AG04450 (cell line): ENCODE measurements at places on chromosomes 5 and 9.

DNA sequence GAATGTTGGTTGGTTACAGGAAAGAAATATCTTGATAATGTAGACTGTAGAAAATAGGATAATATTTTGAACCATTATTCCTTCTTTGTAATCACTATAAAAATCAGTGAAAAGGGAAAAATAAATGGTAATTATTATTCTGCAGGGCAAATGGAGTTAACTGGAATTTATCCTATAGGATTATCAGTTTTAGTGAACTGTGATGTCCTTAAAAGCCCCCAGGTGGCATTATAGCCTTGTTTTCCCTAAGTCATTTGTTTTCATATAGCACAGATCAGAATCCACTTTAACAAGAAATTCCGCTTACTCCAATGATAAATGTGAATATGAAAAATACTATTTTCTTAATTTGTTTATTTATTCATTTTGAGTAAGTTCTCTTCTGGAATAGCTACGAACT lies 26.2 kb upstream of the WDR41 start:
- DNase-seq: no peak

DNA sequence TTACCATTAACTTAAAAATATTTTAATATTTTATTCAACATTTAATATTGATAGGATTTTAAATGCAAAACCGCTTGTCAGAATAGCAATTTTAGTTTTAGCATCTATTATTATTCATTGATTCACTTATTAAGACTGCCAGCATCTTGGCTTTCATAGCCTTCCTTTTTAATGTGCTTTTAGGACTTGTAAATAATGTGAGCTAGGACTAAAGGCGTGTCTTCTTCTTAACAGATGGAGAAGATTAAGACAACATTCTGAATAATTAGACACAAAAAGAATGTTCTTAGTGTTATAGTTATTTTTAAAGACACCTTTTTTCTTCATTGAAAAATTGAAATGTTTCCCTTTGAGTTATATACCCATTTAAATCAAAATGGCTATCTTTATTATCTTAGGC lies 6.9 kb downstream of the IL31RA start:
- no peak for DNase-seq

DNA sequence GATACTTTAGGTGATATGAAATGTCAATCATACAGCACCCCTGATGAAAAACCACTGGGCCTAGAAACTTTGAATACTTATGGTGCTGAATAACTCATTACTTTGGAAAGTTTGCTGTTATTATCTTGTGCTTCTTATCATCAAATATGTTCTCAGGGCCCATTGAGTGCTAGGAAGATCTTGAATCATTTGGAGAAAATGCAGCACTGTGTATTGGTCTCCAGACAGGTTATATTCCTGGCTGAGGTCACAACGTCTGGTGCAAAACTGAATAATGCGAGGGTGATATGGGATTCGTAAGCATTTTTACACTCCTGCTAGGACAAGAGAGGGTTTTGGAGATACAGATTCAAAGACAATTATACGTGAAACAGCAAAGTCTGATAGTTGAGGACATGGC lies 249.4 kb upstream of the TNC start:
- no peak for DNase-seq

GRCh38 chr5:141753971-141754713 lies 72.1 kb upstream of the ARAP3 start:
- no peak for DNase-seq

- no peak for DNase-seq
Observed at GRCh38 chr5:1010181-1010510, 1.5 kb downstream of the NKD2 start.

DNA sequence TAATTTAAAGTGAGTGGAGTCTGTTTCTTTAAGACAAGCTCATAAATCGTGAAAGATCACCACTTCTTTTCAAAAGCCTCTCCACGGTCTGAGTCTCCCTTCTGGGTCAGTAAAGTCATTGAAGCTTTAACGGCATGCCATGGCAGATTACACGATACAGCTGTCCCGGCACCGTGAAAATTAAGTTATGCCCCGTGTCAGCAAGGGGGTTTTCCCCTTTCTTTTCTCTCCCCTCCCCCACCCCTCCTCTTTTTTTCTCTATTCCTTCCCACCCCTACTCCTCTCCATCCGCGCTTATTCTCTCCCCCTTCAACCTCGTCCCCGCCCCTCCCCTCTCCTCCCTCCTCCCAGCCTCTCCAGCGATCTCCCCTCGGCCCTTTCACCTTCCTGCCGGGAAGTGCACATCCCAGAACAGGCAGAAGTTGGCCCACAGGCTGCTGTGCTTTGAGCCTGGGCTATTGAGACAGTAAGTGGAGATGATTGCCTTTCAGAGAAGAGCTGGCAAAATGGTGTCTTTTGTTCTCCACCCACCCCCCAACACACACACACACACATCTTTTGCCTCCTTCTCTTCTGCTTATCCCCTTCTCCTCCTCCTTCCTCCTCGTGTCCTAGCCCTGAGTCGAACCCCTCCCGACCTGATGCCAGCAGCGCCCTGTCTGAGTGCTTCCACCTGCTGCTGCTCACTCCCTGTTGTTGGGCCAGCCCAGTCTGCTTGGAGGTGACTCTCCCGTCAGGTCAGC lies 44.1 kb downstream of the GAS1 start:
- DNase-seq: no peak

DNA sequence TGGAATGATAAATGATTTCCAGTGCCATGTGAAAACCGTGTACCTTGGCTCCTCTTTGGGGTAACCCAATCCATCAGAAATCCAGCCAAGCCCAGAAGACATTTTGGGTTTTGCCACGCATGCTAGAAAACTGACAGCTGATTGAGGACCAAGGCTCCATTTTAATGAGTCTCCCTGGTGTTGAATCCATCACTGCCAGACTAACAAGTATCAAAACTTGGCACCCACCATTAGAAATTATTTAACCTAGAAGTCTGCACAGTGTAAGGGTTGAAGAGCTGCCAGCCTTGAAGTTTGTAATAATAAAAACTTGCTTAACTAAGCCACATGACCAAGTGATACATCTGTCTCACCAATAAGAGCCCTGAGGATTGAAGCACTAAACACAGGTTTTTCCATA lies 369.9 kb downstream of the DNAH5 start:
- no peak for DNase-seq

DNA sequence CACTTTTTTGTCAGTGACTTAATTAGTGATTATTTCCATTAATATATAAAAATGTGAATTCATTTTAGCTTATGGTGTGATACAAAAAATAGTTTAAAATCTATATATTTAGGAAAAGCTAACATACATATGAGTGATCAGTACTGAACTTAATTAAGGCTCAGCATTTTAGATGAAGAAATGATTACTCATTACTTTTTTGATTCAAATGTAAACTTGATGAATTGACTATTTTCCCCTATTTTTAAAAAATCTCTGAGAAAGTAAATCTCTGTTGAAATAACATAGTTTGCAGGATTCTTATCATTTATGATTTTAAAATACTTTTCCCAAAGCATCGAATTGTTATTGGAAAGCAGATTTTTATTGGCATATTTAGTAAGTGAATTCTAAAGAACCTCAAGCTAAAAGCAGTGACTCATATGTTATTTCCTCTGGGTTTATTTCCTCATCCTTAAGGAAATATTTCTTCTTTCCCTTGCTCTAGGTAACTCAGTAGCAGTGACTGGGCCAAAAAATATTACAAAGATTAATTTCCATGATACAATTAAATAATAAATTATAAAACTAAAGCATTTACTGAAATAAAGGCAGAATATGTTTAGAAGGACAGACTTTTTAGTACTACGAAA lies 290.6 kb downstream of the FER start:
- DNase-seq: no peak

GRCh38 chr5:153901449-153901848 lies 137.3 kb downstream of the FAM114A2 start:
- DNase-seq: no peak

DNA sequence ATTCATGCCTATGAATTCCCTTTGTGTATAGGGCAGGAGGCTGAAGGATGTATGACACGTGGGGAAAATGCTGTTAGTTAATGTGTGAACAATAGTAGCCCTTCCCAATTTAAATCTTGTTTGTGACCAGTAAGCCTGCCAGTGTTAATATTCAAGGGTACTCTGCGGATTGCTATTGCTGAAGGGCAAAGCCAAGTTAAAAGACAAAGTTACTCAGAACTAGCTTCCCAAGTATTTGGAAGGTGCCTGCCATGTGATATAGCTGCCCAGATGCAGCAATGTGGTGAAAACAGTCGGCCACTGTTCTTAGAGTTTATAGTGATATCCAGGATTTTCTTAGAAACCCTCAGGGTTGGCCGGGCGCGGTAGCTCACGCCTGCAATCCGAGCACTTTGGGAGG lies 34.6 kb downstream of the MARVELD2 start:
- no peak for DNase-seq

DNA sequence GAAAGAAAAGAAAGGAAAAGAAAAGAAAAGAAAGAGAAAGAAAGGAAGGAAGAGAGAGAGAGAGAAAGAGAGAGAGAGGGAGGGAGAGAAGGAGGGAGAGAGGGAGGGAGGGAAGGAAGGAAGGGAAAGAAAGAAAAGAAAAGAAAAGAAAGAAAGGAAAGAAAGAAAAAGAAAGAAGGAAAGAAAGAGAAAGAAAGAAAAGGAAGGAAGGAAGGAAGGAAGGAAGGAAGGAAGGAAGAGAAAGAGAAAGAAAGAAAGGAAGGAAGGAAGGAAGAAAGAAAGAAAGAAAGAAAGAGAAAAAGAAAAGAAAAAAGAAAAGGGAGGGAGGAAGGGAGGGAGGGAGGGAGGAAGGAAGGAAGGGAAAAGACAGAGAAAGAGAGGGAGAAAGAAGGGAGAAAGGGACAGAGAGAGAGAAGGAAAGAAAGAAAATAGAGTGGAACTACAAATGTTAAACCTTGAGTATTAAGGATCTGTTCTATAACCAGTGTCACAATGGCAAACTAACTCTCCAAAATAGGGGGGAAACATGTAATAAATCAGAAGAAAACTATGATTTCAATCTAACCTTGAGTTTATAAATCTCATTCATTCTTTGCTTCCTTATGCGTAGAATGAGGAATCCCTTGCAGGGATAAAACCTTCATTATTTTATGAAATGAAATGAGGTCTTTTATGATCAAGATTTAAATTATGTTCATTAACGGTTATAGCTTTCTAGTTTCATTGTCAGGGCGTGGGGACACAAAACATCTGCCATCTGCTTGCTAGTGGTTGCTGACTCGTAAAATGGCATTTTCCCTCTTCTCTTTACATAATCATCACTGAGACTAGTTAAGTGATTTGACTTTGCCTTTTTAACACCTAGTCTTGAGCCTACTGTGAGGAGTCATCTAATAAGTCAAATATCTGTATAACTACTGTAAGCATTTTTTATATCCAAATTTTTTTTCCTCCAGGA lies 40.7 kb upstream of the RAD23B start:
- no peak for DNase-seq

GRCh38 chr5:72760259-72760658 lies 56.2 kb upstream of the TNPO1 start:
- DNase-seq: no peak

GRCh38 chr9:12667892-12668291 lies 25.3 kb upstream of the TYRP1 start:
- DNase-seq: no peak
